ENCODE measurements at places on chromosomes 2 and 18. TPM values are rescaled to one million over a fixed set of nuclear protein-coding genes. Genes with fewer than 3 reads are reported as not detected.

Gene SKOR2
- not detected for total RNA-seq

- DNase-seq = no peak
Observed at GRCh38 chr2:174569678-174570077, 27.9 kb downstream of the WIPF1 start.

GRCh38 chr2:144201126-144201525, 318.8 kb downstream of the ZEB2 start:
- DNase-seq = no peak

DNA sequence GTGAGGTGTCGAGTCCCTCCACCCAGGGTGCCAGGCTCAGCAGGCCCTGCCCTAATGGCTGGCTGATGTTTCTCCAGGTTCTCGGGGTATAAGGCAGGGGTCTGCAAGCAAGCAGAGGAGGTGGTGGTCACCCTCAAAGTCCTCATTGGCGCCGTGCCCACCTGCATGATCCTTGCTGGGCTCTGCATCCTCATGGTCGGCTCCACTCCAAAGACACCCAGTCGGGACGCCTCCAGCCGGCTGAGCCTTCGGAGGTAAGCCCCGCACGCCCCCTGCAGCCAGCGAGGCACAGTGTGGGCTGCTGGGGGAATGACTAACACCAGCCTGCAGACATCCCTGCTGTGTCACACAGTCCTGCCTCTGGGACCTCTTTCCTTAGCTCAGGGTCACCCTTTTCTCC, 14.1 kb downstream of the MFSD2B start:
- no peak for DNase-seq

DNA sequence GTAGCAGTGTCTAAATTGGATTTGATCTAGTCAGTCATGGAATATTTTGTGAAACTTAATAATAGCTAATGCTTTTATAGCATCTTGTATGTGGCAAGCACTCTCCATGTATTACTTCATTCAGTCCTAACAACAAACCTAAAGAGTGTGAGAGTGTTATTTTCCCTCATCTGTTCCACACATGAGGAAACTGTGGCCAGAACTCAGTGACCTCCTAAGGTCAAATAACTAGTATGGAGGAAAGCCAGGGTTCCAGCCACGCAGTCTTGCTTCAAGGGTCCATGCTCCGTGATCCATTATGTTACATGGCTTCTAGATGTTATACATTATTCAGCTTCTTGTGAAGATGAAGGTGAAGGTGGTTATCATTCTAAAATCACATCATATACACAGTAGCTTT, 45.5 kb downstream of the TWSG1 start:
- no peak for DNase-seq

GRCh38 chr2:8575834-8576423, 105.9 kb upstream of the ID2 start:
- DNase-seq = no peak

GRCh38 chr2:118803012-118803411, 44.4 kb downstream of the EN1 start:
- DNase-seq = no peak

All from bronchial epithelial cell (primary cell).